ENCODE measurements at places on chromosomes 16 and 17.

DNA sequence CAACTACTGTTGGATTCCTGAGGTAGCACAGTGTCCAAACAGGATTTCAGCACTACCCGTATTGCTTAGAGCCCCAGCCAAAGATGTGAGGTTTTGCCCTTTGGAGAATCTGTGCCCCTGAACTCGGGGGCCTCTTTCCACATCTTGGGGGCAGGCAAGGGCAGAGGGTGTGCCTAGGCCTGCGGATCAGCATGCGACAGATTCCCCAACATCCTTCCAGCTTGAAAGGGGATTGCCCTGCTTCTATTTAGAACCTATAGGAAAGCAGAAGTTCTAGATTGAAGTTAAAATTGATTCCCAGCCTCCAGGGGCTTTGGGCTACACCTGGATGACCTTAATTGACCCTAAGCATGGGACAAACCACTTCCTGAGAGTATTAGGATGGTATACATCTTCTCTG lies 19.6 kb downstream of the NOD2 start:
- DNase-seq, result no peak

- no peak for DNase-seq
Observed at GRCh38 chr17:61097781-61098180, 301.9 kb upstream of the TBX2 start.

GRCh38 chr17:63714550-63715277 lies 14.8 kb upstream of the LIMD2 start:
- no peak for DNase-seq

- no peak for DNase-seq
Observed at GRCh38 chr16:1731073-1731472, 25.1 kb downstream of the MAPK8IP3 start.

DNA sequence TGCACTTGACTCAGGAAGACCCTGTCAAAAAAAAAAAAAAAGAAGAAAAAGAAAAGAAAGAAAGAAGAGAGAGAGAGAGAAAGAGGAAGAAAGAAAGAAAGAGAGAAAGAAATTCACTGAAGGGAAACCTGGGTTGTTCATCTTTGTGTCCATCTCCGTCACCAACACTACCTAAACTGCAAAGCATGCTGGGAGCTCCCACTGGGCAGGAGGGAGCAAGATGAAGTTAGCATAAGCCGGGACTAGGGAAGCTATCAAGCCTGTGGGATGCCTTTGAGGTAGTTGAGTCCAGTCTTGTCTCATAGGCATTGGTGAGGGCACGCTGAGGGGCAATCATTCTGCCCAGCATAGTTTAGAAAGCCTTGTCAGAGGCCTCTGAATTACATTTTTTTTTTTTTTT lies 7.6 kb upstream of the CBFB start:
- DNase-seq, result no peak

DNA sequence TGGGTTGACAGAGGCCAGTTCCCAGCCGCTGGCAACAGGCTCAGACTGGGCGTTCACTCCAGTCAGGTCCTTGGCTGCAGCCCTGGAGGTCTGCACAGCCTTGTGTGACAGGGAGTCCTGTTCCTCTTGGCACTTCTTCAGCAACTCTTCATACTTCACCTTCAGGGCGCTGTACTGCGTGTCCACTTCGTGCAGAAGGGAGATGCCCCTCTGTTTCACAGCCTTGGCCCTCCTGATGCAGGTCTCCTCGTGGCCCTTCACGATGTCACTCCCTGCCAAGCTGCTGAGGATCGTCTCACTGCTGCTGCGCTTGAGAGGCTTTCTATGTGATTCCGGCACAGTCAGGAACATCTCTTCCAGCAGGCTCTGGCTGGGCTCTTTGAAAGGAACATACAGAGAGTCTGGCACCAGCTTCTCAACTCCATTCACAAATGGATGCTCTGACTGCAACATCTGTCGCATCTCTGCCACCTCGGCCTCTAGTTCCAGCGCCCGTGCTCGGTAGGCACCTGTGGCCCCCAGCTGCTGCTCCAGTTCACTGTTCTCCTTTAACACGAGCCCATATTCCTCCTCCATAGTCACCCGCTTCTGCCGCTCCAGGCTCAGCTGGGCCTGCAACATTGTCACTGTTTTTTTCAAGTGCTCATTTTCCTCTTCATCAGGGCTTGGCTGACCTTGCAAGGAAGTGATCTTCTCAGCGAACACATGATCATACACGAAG lies 27.2 kb downstream of the CDR2 start:
- no peak for DNase-seq

GRCh38 chr17:19683117-19683516 lies 33.3 kb downstream of the SLC47A2 start:
- DNase-seq, result no peak
